Aortic smooth muscle cell (primary cell): ENCODE measurements at places on chromosomes 6 and 20. TPM values are rescaled to one million over a fixed set of nuclear protein-coding genes. Genes with fewer than 3 reads are reported as not detected.

RAET1E gene
- total RNA-seq: 0.56 and 1.8 TPM in 2 replicates

ASXL1 gene
- 29.6 and 33.3 TPM in 2 replicates for total RNA-seq

DAAM2 gene
- total RNA-seq: 13.6 and 17.7 TPM in 2 replicates

CD93 gene
- total RNA-seq: 13.4 and 29.6 TPM in 2 replicates

SLC32A1 gene
- total RNA-seq: not detected in 2 replicates

NRSN1 gene
- not detected in 2 replicates for total RNA-seq

ENPP4 gene
- total RNA-seq: 7.3 and 21.3 TPM in 2 replicates

SCGN gene
- not detected in 2 replicates for total RNA-seq

PNLDC1 gene
- not detected in 2 replicates for total RNA-seq

MCHR2 gene
- total RNA-seq: not detected in 2 replicates

PSMF1 gene
- 20.5 and 28.0 TPM in 2 replicates for total RNA-seq

FGD2 gene
- total RNA-seq: not detected in 2 replicates

PERP gene
- total RNA-seq: 10.7 and 15.6 TPM in 2 replicates

ZNF165 gene
- 0.26 and 0.44 TPM in 2 replicates for total RNA-seq

MYO6 gene
- 23.4 and 33.1 TPM in 2 replicates for total RNA-seq

CASS4 gene
- 0.13 TPM in 1 of 2 replicates, not detected in the other for total RNA-seq

HLA-DQA1 gene
- 0.40 TPM in 1 of 2 replicates, not detected in the other for total RNA-seq

RSPH9 gene
- 0.40 and 0.44 TPM in 2 replicates for total RNA-seq

LST1 gene
- total RNA-seq: not detected in 2 replicates

ESR1 gene
- total RNA-seq: 3.9 and 5.4 TPM in 2 replicates

ARFGEF3 gene
- total RNA-seq: 0.25 and 0.26 TPM in 2 replicates

CALHM6 gene
- total RNA-seq: 0.26 and 0.31 TPM in 2 replicates

HNF4A gene
- total RNA-seq: not detected in 2 replicates

UTRN gene
- 172 and 202 TPM in 2 replicates for total RNA-seq

ADGRF5 gene
- 1.1 and 1.3 TPM in 2 replicates for total RNA-seq

CST2 gene
- 2.8 and 10.8 TPM in 2 replicates for total RNA-seq

TMEM200A gene
- 71.9 and 102 TPM in 2 replicates for total RNA-seq

PCSK2 gene
- not detected in 2 replicates for total RNA-seq

RIMS4 gene
- total RNA-seq: 0.06 TPM in 1 of 2 replicates, not detected in the other

BCAS1 gene
- not detected in 2 replicates for total RNA-seq

MATN4 gene
- total RNA-seq: not detected in 2 replicates

SNX3 gene
- total RNA-seq: 164 and 176 TPM in 2 replicates

ECT2L gene
- total RNA-seq: under 0.01 TPM in 1 of 2 replicates, not detected in the other

CGA gene
- not detected in 2 replicates for total RNA-seq

BTNL2 gene
- total RNA-seq: not detected in 2 replicates

SLC25A27 gene
- total RNA-seq: 4.4 and 6.4 TPM in 2 replicates

GINM1 gene
- total RNA-seq: 65.9 and 84.7 TPM in 2 replicates
